ENCODE measurements at places on chromosomes 3 and 15.

GRCh38 chr3:38006445-38006995 lies 15.9 kb downstream of the VILL start:
- DNase-seq, result no peak

DNA sequence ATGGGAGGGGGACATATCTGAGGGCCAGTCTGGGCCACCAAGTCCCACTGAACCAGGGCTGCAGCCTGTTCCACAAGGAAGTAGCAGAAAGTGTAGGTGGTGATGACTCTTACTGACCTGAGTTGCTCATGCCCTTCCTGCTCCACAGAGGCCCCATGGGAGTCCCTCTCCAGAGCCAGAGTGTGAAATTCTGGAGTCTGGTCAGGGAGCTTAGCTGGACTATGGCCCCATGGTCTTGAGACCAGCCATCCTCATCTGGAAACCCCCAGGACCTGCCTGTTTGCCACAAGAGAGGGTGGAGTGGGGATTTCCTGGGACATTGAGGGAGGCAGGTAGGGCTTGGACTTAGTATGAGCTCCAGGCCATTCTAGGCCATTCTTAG lies 3.0 kb downstream of the SPINT1 start:
- DNase-seq, result no peak

- no peak for DNase-seq
These were observed 451.1 kb upstream of the TPRG1 start for GRCh38 chr3:188720636-188721035.

- DNase-seq, result no peak
These were observed 388.5 kb upstream of the THBS1 start for GRCh38 chr15:39192351-39192750.

DNA sequence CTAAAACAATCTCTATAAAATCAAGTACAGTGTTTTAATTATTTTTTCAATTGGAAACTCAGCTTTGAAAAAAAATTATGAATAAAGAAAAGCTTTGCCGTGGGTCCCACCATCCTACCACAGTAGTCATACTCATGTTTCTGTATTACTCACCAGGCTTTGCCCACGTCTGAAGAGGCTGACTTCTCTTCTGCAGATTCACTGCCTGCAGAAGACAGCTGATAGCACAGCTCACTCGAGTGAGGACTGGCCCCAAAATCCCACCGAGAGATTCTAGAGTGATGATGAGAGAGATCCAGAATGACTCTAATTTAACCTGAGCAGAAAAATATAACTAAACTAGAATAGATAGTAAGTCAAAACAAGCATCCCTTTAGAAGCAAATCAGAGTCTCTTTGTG lies 11.9 kb downstream of the C2CD4B start:
- DNase-seq, result no peak

GRCh38 chr15:93865586-93865985 lies 365.8 kb upstream of the MCTP2 start:
- peak; percentile 18 for DNase-seq

DNA sequence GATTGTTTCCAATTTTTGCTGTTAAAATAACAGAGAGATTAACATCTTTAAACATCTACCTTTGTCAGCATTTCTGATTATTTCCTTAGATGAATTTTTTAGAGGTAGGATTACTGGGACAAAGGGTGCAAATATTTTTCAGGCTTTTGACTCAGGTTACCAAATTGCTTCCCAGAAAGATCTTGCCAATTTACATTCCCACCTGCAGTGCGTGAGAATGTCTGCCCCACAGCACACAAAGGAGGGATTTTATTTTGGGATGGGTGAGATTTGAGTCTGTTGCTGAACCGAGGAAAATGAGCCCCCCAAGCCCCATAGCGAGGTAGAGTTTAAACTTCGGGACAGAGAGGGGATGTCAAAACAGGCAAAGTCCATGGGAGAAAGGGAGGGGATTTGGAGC lies 25.9 kb upstream of the RNU6-1 start:
- no peak for DNase-seq
